ENCODE measurements at places on chromosomes 4 and X. TPM values are rescaled to one million over a fixed set of nuclear protein-coding genes. Genes with fewer than 3 reads are reported as not detected.

GRCh38 chr4:147056940-147057610 lies 111.4 kb upstream of the TTC29 start:
- no peaks in the 10 kb centered on the region for H3K36me3 ChIP-seq
- H3K27me3 ChIP-seq = no peaks in the 10 kb centered on the region
- H3K4me3 ChIP-seq = peak overlapping the region; percentile 29
- no peak for DNase-seq

GRCh38 chrX:10514891-10515290 lies 105.5 kb downstream of the MID1 start:
- no peaks in the 10 kb centered on the region for H3K4me1 ChIP-seq
- H3K36me3 ChIP-seq = no peaks in the 10 kb centered on the region
- H3K4me3 ChIP-seq = no peak overlapping the region
- no peak overlapping the region for H3K27ac ChIP-seq

DNA sequence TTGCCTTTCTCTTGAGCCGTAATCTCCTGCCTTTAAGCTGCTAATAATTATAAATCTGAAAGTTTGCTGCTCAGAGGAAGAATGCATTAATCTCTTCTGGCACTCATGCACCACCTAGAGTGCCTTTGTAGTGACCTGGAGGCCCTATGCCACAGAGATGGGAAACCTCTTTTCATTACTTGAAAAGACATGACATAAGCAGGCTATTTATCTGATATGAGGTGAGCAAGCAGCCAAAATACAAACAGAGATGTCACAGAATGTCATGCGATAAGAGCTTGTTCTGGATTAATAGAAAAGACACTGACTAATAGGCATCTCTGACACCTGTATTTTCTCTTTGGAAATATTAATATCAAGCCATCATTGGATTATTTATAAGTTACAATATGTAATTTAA lies 42.3 kb downstream of the GABRB1 start:
- H3K27me3 ChIP-seq = no peaks in the 10 kb centered on the region
- H3K27ac ChIP-seq = no peak overlapping the region
- DNase-seq = no peak
- H3K4me1 ChIP-seq = no peaks in the 10 kb centered on the region
- H3K36me3 ChIP-seq = no peaks in the 10 kb centered on the region
- H3K4me3 ChIP-seq = no peak overlapping the region

Gene HPGDS
- total RNA-seq = not detected

GRCh38 chr4:111454961-111455360 lies 690.3 kb upstream of the FAM241A start:
- H3K36me3 ChIP-seq = no peaks in the 10 kb centered on the region
- no peaks in the 10 kb centered on the region for H3K4me1 ChIP-seq
- no peak overlapping the region for H3K4me3 ChIP-seq
- H3K27ac ChIP-seq = no peak overlapping the region

Gene MAGEA4
- not detected for total RNA-seq

Gene RHOXF2
- total RNA-seq = not detected

Gene STK32B
- 11.6 TPM for total RNA-seq

GRCh38 chrX:31227250-31227649 lies 155.4 kb upstream of the FTHL17 start:
- no peaks in the 10 kb centered on the region for H3K4me1 ChIP-seq
- H3K4me3 ChIP-seq = no peak overlapping the region
- H3K27ac ChIP-seq = no peak overlapping the region
- no peak for DNase-seq
- H3K27me3 ChIP-seq = no peaks in the 10 kb centered on the region

GRCh38 chrX:72272868-72273267 lies 4.2 kb downstream of the RPS4X start:
- no peak for DNase-seq
- H3K27me3 ChIP-seq = no peaks in the 10 kb centered on the region
- H3K36me3 ChIP-seq = peaks cover 40% of the 10 kb centered on the region
- H3K4me3 ChIP-seq = no peak overlapping the region
- H3K27ac ChIP-seq = no peak overlapping the region
- H3K4me1 ChIP-seq = peaks cover 38% of the 10 kb centered on the region

GRCh38 chr4:186622788-186623464 lies 67.6 kb upstream of the MTNR1A start:
- no peak overlapping the region for H3K4me3 ChIP-seq
- DNase-seq = no peak
- no peaks in the 10 kb centered on the region for H3K27me3 ChIP-seq
- H3K36me3 ChIP-seq = peaks cover 43% of the 10 kb centered on the region
- peaks cover 19% of the 10 kb centered on the region for H3K4me1 ChIP-seq
